ENCODE measurements at places on chromosomes 7 and 10.

- DNase-seq, result no peak
Observed at GRCh38 chr7:38893061-38893460, 15.9 kb downstream of the VPS41 start.

DNA sequence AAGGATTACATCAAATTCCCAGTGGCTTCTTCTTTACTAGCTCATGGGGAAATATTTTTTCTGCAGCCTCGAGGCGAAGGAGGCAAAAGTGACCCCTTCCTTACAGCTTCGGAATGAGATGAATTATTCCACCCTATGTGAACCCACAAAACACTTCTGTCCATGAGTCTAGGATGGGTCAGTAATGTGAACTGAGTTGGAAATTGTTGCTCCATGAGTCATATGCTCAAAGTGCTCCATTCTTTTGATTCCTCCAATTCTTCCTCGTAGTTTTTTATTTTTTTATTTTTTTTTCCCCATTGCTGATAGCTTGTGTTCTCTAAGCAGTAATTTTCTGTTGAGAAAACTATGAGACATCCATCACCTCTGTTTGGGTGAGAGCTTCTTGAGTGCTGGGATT, 31.7 kb upstream of the FAM204A start:
- DNase-seq, result no peak

DNA sequence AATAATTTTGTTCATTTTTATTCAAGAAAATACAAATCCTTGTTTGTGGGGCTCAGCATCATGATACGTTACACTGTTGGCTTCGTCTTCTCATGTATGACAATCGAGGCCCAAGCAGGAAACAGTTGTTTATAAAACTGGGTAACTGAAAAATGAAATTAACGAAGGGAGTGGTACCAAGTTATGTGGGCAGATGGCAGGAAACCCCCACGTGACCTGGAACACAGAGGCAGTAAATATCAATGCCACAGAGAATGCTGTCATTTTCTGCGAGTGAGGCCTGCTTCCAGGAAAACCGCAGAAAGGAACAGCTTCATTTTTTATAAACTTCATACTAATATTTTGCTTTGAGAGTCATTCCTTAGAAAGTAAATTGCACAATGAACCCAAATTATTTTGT, 201.0 kb upstream of the ADARB2 start:
- no peak for DNase-seq

DNA sequence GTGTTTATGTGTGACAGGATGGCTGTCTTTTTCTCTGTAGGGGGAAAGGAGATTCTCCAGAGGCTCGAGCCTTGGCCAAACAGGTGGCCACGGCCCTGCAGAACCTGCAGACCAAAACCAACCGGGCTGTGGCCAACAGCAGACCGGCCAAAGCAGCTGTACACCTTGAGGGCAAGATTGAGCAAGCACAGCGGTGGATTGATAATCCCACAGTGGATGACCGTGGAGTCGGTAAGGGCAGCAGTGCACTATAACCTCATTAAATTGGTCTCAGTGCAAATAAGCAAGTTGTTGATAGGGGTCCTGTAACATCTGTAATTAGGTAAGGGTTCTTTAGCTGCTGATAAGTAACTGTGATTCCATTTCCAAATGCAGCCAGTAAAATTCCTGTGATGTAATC, 56.4 kb downstream of the AP3M1 start:
- no peak for DNase-seq

GRCh38 chr10:972763-973162, 15.5 kb upstream of the GTPBP4 start:
- no peak for DNase-seq

GRCh38 chr7:118511146-118511545, 286.6 kb downstream of the ANKRD7 start:
- no peak for DNase-seq
